ENCODE measurements at places on chromosomes 11 and 22. TPM values are rescaled to one million over a fixed set of nuclear protein-coding genes. Genes with fewer than 3 reads are reported as not detected.

HBD gene
- 4.4 TPM for total RNA-seq

OR52H1 gene
- not detected for total RNA-seq

OSM gene
- 0.94 TPM for total RNA-seq

NELL1 gene
- not detected for total RNA-seq

APOL5 gene
- total RNA-seq = not detected

IRAG1 gene
- total RNA-seq = 12.6 TPM

UBQLN3 gene
- 0.49 TPM for total RNA-seq

WDR74 gene
- total RNA-seq = 31.8 TPM

KRTAP5-11 gene
- total RNA-seq = not detected

Measured in subcutaneous adipose tissue (tissue), 4 donors.